ENCODE measurements at places on chromosomes 1 and 21.

DNA sequence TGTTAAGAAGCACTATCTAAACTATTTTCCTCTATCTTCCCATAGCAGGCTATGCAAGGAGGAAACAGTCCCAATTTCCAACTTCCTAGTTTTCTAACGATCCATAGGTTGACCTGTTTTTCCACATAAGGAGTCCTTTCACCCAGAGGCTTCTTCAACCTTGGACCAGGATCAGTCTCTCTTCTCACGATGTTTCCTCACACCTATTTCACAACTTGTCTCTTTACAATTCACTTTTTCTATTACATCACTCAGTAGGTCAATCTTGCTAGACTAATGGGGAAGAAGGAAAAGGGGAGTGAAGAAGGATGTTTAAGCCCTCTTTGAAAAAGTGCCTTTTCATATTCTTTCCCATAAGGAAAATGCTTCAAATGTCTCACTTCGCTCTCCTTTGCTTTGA lies 15.9 kb downstream of the PALMD start:
- DNase-seq = no peak

GRCh38 chr1:37861151-37861550 lies 1.8 kb upstream of the MTF1 start:
- DNase-seq = no peak

DNA sequence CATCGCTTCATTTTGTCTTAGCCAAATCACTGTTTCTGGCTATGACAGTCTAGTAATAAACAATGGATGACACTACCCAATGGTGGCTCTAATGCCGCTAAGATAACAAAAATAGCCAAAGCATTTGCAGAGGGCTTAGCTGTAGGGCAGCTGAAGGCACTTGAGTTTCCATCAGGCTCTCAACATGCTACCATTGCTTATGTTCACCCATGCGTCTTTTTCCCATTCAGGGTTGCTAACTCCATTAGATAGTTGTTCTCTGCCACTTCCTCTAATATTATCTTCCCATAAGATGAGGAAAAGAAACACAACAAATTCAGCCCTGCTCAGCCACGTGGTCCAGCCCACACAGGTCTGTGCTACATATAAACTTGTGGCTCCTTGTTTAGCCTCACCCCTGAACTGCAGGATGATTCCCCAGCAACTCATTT lies 159.6 kb downstream of the TOMM20 start:
- DNase-seq = no peak

GRCh38 chr1:116962987-116963639 lies 38.4 kb upstream of the CD101 start:
- no peak for DNase-seq

DNA sequence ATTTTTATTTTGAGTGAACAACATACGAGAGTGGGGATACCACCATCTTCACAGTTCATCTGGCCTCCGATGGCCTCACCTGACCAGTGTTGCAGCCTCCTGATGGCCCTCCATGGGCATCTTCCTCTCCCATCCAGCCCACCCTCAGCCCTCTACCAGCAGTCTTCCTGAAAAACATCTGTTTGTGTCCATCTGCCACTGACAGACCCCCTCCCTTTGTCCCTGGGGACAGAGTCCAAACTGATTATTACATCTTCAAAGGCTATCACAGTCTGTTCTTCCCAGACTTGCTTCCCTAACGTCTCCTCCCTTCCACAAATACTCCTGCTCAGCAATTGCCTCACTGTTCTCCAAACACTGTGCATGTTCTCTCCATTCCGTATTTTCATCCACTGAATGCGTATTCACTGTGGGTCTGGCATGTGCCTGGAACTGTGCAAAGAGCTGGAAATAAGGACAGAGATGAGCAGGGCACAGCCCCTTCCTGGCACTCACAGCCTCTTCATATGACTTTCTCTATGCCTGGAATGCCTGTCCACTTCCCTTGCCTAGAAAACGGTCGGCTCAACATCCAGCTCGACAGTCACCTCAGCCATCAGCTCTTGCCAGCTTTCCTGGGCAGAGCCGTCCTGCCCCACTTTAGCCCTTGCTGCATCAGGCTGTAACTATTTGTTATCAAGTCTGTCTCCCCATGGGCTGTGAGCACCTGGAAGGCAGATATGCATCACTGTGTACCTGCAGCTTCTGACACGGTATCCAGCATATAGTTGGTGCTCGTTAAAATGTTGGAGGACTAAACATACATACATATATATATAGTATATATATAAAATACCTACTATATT lies 8.3 kb upstream of the ATF3 start:
- no peak for DNase-seq

GRCh38 chr1:241323514-241324195 lies 33.4 kb downstream of the RGS7 start:
- peak; percentile 88 for DNase-seq

- DNase-seq = no peak
Observed at GRCh38 chr1:51445351-51446090, 73.5 kb downstream of the EPS15 start.

DNA sequence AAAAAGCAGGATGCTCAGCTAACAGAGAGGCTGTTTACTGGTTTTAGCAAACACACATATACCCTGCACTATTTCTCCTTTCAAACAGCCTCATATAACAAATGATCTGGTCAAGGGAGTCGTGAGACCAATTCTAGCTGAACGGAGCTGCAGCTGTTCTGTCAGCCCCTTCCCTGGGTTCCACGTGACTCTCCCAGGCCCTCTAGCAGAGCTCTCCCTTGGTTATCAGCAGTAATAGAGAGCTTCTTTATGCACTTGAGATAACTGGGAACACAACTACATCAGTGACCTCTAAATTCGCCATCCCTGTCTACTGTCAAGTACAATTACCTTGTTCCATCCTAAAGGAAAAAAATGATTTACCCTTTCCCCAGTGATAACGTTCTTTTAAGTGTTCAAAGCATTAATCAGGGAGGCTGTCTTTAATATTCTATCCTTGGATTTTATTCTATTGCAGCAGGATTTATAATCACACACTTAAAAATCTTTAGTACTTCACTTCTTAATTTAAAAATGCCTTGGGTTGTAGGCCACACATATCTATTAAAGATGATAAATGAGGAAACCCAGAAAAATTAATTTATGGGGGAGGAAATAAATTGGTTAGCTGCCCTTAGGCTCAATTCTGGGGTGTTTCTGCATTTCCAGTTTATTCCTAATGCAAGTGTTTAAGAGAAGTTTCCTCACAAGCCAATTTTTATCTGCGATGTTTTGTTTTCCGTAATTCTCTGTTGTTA lies 28.2 kb downstream of the PTGER3 start:
- DNase-seq = no peak

- no peak for DNase-seq
Observed at GRCh38 chr1:247077213-247077612, 1.4 kb downstream of the ZNF670 start.

GRCh38 chr1:224377676-224378006 lies 21.0 kb downstream of the CNIH4 start:
- DNase-seq = no peak

- DNase-seq = no peak
Observed at GRCh38 chr21:42379426-42380215, 13.3 kb upstream of the TFF1 start.

GRCh38 chr1:68221980-68222373 lies 10.3 kb downstream of the WLS start:
- no peak for DNase-seq

DNA sequence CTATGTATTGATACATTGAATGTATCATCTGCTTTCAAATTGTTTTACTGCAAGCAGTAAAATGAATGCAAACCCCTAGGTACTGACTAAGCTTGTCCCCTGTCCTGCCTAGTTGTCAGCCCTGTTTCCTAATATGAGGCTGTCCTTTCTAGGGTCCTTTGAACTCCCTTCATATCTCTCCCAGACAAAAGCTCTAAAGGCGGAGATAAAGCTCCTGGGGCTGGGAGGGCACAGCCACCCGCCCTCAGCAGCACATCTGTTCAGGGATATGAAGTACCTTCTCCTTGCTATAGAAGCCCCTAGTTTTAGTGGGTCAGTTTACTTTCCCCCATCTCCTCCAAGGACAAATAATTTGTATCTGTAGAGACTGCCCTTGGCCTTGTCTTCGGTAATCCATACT lies 93.1 kb upstream of the ETS2 start:
- DNase-seq = no peak

GRCh38 chr1:113040041-113040440 lies 33.0 kb upstream of the LRIG2 start:
- DNase-seq = no peak

DNA sequence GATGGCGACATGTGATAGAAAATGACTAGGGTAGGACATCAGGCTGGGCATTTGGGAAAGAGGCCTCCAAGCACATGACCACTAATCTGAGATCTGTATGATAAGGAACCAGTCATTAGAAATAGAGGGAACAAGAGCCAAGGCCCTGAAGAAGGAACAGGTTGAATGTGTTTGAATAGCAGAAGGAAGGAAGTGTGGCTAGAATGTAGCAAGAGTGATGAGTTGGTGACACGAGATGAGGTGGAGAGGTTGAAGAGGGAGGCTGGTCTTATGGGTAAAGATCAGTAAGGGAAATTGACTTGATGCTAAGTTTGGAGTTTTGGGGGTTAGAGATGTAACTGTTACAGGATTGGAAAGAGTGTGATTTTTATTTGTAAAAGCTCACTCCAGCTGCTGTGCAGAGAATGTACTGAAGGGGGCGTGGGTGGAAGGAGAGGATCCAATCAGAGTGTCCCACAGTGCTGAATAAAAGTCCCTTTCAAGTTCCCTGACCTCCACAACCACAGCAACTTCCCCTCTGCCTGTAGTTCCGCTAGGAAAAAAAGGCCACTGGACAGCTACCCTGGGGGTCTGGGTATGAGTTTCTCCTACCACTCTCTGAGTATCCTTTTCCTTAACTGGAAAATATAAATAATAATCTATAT lies 295.0 kb downstream of the OMA1 start:
- peak; percentile 43 for DNase-seq

DNA sequence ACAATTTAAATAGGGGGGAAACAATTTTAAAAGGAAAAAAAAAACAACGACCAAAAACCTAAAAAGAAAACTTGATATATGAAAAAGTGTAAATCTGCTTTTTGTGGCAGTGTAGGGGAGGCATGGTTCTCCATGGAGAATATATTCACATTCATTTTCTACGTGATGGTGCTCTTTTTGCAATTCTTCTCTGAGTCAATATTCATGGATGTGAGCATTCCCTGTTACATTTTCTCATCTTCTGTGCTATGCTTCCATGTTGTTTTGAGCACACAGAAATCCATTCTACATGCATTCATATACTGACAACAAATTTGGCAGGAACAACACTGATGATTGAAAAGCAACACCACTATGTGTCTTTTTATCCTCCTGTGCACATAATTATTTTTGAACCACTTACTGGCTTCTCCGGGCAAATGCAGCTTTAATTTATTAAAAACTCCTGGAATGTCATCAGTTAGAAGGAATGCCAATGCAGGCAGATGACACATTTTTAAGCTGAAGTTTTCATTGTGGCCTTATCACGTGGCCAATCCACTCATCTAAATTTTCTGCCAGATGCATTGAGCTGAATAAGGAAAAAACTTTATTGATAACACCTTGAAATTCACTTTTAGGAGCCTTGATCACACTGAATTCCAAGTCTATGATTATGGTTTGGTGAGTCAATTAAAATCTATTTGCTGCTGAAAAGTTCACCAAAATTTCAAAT lies 590.6 kb downstream of the NUF2 start:
- DNase-seq = no peak

DNA sequence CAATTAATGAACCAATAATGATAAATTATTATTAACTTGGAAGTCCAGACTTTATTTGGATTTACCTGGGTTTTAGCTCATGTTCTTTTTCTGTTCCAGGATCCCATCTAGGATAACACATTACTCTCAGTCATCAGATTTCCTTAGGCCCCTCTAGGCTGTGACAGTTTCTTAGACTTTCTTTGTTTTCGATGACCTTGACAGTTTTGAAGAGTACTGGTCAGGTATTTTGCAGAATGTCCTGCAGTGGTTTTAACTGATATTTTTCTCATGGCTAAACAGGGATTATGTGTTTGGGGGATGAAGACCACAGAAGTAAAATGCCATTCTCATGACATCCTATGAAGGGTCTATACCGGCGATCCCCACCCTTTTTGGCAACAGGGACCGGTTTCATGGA lies 144.0 kb downstream of the NAV1 start:
- no peak for DNase-seq

GRCh38 chr21:15774590-15774989 lies 44.8 kb downstream of the USP25 start:
- no peak for DNase-seq

- DNase-seq = no peak
Observed at GRCh38 chr1:20125100-20125499, 5.8 kb upstream of the PLA2G2D start.
